ENCODE measurements at places on chromosomes 5 and 9. TPM values are rescaled to one million over a fixed set of nuclear protein-coding genes. Genes with fewer than 3 reads are reported as not detected.

- no peak for DNase-seq
Observed at GRCh38 chr9:30507166-30507565, 1877.3 kb upstream of the ACO1 start.

- no peak for DNase-seq
Observed at GRCh38 chr5:79728396-79728795, 38.8 kb downstream of the CMYA5 start.

GRCh38 chr5:115179394-115180164 lies 9.9 kb upstream of the TRIM36 start:
- DNase-seq = no peak

- no peak for DNase-seq
Observed at GRCh38 chr5:138950421-138951031, 75.4 kb upstream of the LRRTM2 start.

DNA sequence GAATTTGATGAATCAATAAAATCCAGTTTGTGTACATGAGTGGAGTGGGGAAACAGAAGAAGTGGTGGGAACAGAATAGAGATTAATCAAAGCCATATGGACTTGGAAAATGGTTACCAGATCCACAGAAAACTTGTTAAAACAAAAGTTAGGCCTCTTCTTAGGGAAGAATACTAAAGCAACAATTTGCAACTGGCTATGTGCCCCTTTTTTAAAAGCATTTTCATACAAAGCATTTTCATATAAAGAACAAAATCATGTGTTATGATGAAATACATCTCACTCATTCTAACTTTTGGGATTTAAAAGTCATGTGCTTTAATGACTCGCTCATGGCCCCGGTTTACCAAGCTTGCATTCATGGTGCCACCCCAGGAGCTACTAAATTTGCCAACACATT lies 276.9 kb downstream of the EFNA5 start:
- DNase-seq = no peak

DNA sequence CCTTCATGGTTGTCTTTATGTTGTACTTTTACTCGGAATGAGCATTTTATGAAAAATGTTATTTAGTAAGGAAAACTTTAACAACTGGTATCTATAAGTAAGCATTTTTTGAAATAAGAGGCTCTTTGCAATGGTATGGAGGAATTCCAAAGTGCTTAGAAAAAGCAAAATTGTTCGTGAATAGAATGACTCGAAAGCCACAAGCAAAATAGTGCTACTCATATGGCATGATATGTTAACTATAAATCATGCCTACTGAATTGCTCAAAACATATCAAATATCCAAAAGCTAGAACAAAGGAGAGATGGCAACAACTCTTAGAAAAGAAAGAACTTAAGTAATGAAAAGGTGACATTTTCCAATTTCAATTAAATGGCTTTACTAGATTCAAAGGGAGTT lies 216.3 kb downstream of the KIAA0825 start:
- no peak for DNase-seq

GRCh38 chr5:68673106-68673822 lies 420.6 kb upstream of the SLC30A5 start:
- DNase-seq = no peak

GRCh38 chr5:69184621-69185020 lies 4.8 kb upstream of the CENPH start:
- DNase-seq = no peak

DNA sequence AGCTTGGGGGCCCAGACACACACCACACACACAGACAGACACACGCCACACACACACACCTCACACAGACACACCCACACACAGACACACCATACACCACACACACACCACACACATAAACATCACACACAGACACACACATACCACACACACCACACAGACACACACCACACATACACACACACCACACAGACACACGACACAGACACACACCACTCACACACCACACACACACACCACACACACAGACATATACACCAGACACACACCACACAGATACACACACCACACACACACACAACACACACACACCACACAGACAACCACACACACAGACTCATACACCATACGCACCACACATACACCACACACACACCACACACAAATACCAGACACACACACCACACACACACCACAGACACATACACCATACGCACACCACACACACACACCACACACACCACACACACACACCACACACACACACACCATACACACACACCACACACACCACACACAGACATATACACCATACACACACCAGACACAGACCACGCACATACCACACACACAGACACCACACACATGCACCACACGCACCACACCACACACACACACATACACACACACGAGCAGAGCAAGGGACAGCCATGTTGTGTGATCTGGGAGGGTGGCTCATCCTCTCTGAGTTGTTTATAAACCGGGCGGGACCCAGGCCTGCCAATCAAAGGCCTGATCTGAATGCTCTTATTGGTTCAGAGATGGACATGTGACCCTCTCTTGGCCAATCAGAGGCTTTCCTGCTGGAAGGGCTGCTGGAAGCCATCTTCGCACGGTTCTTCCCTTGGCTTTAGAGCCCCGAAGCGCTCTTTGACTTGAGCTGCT lies 148.3 kb downstream of the GAPVD1 start:
- no peak for DNase-seq

- DNase-seq = no peak
Observed at GRCh38 chr5:42360616-42361314, 62.5 kb upstream of the GHR start.

- DNase-seq = no peak
Observed at GRCh38 chr9:1804128-1804865, 210.8 kb upstream of the SMARCA2 start.

GRCh38 chr5:152397581-152397980 lies 7.5 kb downstream of the NMUR2 start:
- DNase-seq = no peak

- no peak for DNase-seq
Observed at GRCh38 chr5:153659039-153659736, 168.7 kb downstream of the GRIA1 start.

GRCh38 chr9:15430920-15431844 lies 8.5 kb downstream of the SNAPC3 start:
- no peak for DNase-seq

DNA sequence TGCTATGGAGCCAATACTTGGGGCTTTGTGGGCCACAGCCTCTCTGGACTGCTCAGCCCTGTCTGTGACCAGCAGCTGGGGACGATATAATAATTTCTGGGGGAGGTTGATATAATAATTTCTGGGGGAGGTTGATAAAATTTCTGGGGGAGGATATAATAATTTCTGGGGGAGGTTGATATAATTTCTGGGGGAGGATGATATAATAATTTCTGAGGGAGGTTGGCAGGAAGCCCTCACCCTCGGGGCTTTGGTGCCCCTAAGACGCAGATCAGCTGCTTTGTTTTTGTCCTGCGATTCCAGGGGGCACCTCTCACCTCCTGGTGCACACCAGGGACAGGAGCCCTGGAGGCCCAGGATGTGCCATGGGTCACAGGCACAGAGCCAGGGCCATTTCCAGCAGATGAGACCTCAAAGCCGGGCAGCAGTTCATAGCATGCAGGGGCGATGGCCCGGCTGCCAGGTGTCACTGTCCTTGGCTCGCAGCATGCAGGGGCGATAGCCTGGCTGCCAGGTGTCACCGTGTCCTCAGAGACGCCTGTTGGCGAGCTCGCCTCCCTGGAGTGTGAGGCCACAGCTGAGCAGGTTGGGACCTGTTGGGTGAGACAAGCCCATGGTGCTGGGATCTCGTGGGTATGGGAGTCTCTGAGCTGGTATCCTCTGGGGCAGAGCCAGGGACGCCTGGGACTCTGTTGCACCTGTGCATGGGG lies 3.8 kb upstream of the TOR4A start:
- no peak for DNase-seq

DNA sequence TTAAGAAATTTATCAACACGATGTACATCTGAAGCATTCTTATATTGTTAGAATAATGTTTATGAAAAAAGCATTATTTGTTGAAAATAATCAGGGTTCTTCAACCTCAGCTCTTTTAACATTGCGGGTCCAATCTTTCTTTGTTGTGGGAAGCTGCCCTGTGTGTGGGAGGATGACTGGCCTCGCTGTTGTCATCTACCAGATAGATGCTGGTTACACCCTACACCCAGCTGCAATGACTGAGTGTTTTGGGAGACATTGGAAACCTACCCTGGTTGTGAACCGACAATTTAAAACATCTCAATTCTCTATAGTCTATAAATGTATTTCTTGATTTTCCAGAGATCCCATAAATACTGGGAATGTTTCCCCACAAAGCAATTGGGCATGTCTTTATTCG lies 794.2 kb upstream of the CDH10 start:
- DNase-seq = no peak

DNA sequence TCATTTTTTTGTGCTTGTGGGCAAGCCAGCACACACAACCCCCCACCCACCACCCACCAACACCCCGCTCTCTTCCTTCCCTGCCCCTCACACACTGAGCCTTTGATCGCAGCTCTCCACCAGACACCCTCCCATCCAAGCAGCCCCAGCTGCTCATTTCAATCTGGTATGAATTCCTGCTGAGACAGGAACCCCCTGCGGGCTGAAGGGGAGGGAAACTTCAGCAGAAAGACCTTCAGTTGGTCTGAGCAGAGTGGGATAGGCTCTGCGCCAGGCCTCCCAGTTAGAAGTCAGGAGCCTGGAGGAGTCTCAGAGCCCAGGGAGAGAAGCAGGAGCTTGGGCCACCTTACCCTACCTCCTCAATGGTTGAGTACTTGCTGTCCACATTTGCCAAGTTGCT lies 7.2 kb downstream of the PCDHGC5 start:
- no peak for DNase-seq

GRCh38 chr9:114029311-114030170 lies 48.6 kb downstream of the AMBP start:
- peak; percentile 10 for DNase-seq

Gene ALDOB
- total RNA-seq = not detected

Gene C9orf43
- 0.35 TPM for total RNA-seq

Gene GALNT12
- total RNA-seq = 1.2 TPM

Gene SHISAL2B
- not detected for total RNA-seq

Gene GADD45G
- total RNA-seq = 0.33 TPM

Measured in pulmonary artery endothelial cell (primary cell).